Renal pelvis (tissue), 12 donors: ENCODE measurements at places on chromosomes 3 and 15. TPM values are rescaled to one million over a fixed set of nuclear protein-coding genes. Genes with fewer than 3 reads are reported as not detected.

The ZIC4 gene
- not detected for polyA plus RNA-seq

The NMNAT3 gene
- polyA plus RNA-seq, result 11.2 TPM

The CILP gene
- polyA plus RNA-seq, result 3.2 TPM

The PLAAT1 gene
- 3.6 TPM for polyA plus RNA-seq

The APOD gene
- 8.2 TPM for polyA plus RNA-seq

The RGMA gene
- polyA plus RNA-seq, result 7.3 TPM

DNA sequence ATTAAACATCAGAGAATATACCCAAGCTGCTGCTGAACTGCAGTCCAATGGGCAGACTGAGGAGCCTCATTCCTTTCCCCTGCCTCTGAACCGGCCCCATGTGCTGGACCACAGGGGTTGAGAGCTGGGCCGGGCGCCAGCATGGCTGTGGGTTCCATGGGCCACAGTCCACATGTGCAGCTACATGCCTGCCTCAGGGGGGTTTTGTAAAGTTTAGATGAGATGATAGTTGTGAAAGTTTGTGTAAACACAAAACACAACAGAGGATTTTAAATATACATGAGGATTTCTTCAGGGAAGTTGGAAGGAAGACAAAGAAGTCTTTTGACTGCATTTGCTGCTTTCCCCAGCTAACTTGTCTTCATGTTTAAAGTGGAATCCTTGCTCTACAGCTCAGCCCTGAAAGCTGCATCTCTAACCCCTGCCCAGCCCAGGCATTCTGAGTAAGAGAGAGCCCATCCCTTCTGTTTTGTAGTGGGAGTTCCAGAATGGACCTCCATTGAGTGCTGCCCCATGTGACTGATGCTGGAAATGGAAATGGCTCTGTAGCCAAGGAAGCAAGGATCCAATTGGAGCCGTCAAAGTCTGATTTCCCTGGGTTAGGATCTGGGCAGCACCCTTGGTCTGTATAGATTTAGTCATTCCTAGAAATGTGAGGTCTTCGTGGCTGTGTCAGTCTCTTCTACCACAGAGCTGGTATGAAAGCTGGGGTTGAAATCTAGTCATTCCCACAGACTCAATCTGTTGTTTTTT, 17.5 kb downstream of the SLC12A8 start:
- DNase-seq, result no peak

DNA sequence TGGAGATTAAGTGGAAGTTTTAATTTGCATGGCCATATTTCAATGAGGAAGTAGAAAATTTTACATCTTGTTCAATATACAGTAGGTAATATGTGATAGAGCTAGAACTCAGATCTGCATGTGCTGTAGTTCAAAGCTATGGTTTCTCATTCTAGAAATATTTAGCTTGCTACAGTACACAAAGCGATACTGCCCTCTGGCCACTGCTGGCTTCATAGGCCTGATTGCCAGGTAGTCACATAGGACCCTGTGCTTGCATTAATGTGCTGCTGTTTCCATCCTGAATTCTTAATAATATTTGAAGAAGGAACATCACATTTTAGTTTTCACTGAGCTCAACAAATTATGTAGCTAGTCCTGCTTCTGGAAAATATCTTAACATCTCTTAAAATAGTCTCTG, 87.0 kb downstream of the PLSCR2 start:
- no peak for DNase-seq

DNA sequence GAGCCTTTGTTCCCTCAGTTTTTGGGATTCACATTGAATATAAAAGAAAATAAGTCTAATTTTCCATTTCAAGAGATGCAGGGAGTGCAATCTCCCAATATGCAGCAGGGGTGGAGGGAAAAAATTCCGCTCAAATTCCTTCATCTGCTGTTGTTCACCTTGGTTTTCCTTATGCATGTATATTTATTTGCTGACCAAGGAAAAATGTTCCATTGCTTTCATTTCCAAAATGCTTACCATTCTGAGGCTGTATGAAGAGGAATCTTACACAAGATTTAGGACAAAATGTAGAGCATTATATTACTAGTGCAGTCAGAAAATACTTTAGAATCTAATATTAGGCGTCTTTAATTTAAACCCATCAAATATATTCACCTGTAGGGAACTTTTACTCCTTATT, 863.9 kb downstream of the EPHA3 start:
- DNase-seq, result no peak

GRCh38 chr3:11662392-11662990, 18.8 kb upstream of the VGLL4 start:
- DNase-seq, result no peak

DNA sequence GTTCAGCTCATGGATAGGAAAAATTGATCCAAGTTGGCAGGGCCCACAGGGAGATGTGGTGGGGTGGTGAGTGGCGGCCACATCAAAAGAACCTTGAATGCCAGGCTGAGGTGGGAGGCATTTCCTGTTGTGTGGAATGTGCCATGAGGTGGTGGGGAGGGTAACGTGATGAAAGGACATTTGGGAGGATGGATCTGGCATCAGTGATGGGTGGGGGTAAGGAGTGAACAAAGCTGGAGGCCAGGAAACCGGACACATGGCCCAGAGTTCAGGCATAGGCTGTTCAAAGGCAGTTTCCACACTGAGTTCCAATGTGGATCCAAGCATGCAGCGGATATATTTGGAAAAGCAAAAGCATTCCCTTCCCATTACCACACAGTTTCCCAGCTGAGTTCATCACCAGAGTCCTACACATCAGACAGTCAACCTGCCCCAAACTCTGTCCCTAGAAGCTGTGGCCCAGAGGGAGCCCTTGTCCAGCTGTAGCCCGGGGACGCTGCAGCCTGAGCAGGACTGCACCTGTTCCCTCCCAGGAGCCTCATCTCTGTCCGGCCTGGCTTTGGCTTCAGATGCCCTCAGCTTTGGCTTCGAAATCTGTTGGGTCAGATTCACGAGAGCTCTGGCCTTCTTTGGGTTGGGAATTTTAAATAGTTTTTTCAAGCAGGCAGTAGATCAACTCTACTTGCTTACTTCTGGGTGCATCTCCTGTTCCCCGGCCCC, 37.8 kb upstream of the GOLGA6B start:
- no peak for DNase-seq

GRCh38 chr3:149620291-149621020, 37.4 kb downstream of the WWTR1 start:
- DNase-seq, result no peak

GRCh38 chr15:39472621-39473297, 108.1 kb upstream of the THBS1 start:
- peak; percentile 91 for DNase-seq

- DNase-seq, result no peak
Measured at GRCh38 chr15:45606413-45606812, 19.2 kb downstream of the BLOC1S6 start.

- DNase-seq, result no peak
Measured at GRCh38 chr15:92151741-92152140, 241.9 kb upstream of the ST8SIA2 start.

GRCh38 chr15:65533057-65533756, 2.9 kb downstream of the HACD3 start:
- no peak for DNase-seq

GRCh38 chr15:52331490-52332240, 36.1 kb upstream of the MYO5C start:
- DNase-seq, result no peak

- no peak for DNase-seq
Measured at GRCh38 chr3:32502946-32503286, 264 bp upstream of the CMTM6 start.

DNA sequence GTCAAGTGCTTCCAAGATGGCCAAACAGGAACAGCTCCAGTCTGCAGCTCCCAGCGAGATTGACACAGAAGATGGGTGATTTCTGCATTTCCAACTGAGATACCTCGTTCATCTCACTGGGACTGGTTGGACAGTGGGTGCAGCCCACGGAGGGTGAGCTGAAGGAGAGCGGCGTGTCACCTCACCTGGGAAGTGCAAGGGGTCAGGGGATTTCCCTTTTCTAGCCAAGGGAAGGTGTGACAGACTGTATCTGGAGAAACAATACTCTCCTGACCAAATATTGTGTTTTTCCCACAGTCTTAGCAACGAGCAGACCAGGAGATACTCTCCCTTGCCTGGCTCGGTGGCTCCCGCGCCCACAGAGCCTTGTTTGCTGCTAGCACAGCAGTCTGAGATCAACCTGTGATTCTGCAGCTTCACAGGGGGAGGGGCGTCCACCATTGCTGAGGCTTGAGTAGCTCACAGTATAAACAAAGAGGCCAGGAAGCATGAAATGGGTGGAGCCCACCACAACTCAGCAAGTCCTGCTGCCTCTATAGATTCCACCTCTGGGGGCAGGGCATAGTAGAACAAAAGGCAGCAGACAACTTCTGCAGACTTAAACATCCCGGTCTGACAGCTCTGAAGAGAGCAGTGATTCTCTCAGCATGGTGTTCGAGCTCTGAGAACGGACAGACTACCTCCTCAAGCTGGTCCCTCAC, 293.5 kb upstream of the SUCLG2 start:
- no peak for DNase-seq

DNA sequence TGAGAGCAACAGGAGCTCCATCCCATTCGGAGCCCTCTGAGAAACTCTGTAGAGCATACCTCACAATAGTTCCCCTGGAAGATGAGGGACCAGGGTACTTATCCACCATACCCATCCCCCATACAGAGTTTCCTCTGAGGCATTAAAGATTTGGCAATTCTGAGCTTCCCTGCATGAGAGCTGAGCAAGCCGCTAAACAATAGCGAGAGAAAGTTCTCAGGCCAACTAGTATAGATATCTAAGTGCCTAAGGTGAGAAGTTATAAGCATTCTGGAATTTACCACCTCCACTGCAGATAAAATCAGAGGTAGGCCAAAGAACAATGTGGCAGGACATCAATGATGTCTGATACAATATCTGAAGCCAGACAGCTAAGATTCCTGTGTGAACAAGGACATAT, 129.1 kb upstream of the MBNL1 start:
- no peak for DNase-seq

DNA sequence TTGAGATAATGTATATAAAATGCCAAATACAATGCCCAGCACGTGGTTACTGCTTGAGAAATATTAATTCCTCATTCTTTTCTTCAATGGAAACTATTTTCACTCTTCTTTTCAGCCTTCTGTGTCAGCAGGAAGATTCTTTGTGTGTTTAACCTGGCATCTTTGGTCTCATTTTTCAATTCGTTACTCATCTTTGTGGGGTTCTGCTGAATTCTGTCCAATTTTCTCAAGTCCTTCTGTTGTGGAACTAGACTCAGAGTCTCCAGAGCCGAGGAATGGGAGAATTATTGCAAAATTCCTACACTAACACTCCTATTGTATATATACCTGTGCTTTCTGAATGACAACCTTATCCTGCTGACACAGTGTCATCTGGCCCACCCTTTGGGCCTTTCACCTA, 96.8 kb upstream of the RGMA start:
- no peak for DNase-seq

DNA sequence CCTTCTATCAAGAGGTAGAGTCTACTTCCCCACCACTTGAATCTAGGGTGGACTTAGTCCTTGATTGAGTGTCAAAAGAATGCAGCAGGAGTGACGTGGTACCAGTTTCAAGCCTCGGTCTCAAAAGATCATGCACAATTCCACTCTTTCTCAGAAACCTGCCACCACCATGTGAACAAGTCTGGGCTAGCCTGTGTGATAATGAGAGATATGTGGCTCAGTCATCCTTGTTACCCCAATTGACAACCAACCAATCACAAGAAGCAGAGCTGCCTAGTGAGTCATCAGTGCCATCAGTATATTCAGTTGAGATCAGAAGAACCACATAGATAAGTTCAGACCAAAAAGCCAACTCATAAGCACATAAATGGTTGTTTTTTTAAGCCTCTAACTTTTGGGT, 374.5 kb downstream of the IL20RB start:
- no peak for DNase-seq

DNA sequence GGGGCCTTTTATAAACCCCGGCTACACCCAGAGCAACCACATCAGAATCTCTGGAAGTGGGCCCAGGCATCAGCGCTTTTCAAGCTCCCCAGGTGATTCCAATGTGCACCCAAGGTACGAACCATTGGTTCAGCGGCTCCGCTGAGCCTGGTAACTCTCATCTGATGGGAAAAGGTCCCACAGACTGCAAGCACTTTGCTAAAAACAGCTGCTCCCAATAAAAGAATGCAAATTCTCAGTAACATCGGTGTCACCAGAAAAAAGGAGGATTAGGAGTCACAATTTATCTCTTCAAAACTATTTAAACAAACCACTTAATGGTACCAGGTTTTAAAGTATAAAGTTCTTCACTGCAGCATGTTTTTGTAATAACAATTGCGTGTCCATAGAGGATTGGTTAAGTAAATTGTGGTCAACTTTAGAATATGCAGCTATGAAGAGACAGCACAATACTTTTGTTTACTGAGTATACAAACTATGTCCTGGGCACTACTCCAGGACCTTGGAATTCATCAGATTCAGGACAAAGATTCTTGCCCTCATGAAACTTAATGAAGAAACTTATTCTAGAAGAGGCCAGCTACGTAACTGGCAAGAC, 660.7 kb upstream of the ADAMTS9 start:
- no peak for DNase-seq

DNA sequence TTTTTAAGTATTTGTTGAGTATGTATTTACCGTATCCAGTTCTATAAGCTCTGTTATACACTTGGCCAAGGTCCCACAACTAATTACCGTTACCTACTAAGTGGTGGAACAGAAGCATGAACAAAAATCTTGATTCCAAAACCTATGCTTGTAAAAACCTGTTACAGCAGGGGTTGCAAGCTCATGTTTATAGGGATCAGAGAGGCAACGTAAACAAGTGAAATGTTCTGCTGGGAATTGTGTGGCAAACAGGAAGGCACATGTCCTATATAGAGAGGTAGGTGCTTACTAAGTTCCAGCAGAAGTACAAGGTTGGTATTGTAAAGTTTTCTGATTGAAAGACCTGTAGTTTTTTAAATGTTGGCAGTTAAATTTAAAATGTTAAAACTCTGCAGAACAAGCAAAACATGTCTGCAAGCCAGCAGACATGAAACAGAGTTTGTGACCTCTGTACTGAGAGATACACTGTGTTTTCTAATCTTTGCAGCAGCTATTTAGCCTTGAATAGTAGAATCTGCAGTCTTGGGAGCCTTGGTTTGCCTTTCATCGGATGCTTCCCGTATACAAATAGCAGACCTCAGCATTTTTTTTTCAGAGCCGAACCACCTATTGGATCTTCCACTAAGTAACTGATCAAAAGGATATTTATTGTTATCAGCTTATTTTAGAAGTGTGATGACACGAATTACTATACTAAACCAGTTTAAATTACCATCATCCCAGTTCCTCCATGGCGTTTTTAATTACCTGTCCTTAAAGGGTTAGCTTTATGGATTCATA, 11.4 kb downstream of the IREB2 start:
- no peak for DNase-seq

GRCh38 chr3:55526332-55527030, 39.4 kb upstream of the WNT5A start:
- no peak for DNase-seq
